Aorta (tissue), 5 donors: ENCODE measurements at places on chromosomes 1 and 21. TPM values are rescaled to one million over a fixed set of nuclear protein-coding genes. Genes with fewer than 3 reads are reported as not detected.

The SERINC2 gene
- total RNA-seq: 2.5 TPM

The CORT gene
- 0.33 TPM for total RNA-seq

The PIGR gene
- total RNA-seq: 0.84 TPM

The LCE1E gene
- total RNA-seq: not detected

The CD1E gene
- total RNA-seq: not detected

The OXCT2 gene
- 1.3 TPM for total RNA-seq

The S100A10 gene
- 386 TPM for total RNA-seq

DNA sequence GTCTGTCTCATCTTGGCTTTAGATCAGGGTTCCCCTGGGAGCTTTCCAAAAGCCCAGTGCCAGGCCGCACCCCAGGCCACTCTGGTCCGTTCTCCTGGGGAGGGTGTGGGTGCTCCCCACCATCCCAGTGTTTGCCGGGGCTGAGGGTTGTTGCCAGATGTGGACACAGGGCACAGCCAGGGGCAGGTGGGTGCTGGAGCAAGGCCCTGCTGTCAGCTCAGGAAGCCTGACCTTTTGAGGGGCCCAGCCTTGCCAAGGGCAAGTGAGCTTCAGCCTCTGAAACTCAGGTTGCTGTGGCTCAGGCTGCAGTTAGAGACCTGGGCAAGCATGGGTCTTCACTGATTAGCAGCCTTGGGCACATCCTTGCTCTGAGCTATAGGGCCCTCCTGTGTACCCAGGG is 22.8 kb upstream of the ZBTB21 start:
- H3K27ac ChIP-seq: no peak overlapping the region
- H3K4me1 ChIP-seq: no peaks in the 10 kb centered on the region
- no peaks in the 10 kb centered on the region for H3K36me3 ChIP-seq
- no peak overlapping the region for H3K4me3 ChIP-seq
- DNase-seq: peak; percentile 61
- H3K27me3 ChIP-seq: no peaks in the 10 kb centered on the region

DNA sequence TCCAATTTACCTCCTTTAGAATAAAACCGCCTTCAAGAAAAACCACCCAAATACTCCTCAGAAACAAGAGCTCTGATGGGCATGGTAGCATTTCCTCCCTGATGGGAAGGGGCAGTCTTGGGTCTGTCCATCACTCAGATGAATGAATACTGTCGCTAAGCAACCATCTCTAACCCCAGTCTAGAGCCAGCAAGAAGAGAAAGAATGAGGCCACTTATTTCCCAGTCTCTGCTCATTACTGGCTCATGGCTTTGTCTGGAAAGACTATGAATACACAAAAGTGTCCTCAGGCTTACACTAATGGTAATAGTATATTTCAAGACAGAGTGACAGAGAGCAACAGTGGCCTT is 51.0 kb upstream of the F3 start:
- no peak overlapping the region for H3K27ac ChIP-seq
- no peak overlapping the region for H3K4me3 ChIP-seq
- H3K36me3 ChIP-seq: no peaks in the 10 kb centered on the region

- peak; percentile 91 for DNase-seq
- H3K4me1 ChIP-seq: peaks cover 2% of the 10 kb centered on the region
- H3K36me3 ChIP-seq: no peaks in the 10 kb centered on the region
- no peaks in the 10 kb centered on the region for H3K27me3 ChIP-seq
- peak overlapping the region; percentile 93 for H3K27ac ChIP-seq
Measured at GRCh38 chr1:31955917-31956736, 18.0 kb upstream of the PTP4A2 start.

DNA sequence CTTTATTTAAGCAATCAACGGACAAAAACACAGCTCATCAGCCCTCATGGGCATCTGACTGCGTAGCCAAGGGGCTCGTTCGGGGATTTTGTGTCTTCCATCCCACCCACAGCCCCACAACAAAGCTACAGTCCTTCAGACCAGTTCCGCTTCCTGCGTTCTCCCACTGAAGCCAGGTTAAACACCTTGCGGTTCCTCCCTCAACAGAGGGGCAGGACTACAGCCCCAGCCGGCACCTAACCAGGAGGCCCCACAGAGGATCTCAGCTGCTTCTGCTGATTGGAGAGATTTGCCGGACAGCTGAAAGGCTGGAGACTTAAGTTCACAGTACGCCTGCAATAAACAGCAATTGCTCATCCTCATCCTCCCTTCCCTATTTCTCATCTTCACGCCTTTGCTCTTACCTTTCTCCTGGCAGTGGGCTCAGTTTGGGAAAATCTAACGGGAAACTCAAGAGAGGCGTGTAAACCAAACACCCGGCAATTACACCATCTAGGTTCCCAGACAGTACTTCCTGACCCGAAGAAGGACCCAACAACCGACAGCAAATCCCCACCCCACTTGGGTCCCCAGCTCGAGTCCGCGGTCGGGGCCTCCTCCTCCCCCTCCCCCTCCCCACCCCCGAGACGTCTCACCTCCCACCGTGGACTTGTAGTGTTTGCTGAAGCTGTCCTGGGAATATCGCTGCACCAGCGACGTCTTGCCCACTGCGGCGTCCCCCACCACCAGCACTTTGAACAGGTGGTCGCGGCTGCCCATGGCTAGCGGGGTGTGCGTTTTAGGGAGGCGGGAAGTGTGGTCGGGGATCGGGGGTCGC is 876 bp downstream of the RAB29 start:
- peak overlapping the region; percentile 76 for H3K4me3 ChIP-seq
- H3K27me3 ChIP-seq: no peaks in the 10 kb centered on the region
- H3K36me3 ChIP-seq: no peaks in the 10 kb centered on the region
- DNase-seq: peak; percentile 60
- no peak overlapping the region for H3K27ac ChIP-seq
- no peaks in the 10 kb centered on the region for H3K4me1 ChIP-seq

- peaks cover 2% of the 10 kb centered on the region for H3K36me3 ChIP-seq
- H3K4me1 ChIP-seq: peaks cover 6% of the 10 kb centered on the region
- H3K27me3 ChIP-seq: no peaks in the 10 kb centered on the region
Measured at GRCh38 chr1:91693557-91693956, 192.4 kb downstream of the TGFBR3 start.

- H3K4me1 ChIP-seq: no peaks in the 10 kb centered on the region
- H3K4me3 ChIP-seq: no peak overlapping the region
- no peak overlapping the region for H3K27ac ChIP-seq
- H3K27me3 ChIP-seq: no peaks in the 10 kb centered on the region
- no peak for DNase-seq
Measured at GRCh38 chr1:53140451-53140850, 2.0 kb downstream of the SLC1A7 start.

DNA sequence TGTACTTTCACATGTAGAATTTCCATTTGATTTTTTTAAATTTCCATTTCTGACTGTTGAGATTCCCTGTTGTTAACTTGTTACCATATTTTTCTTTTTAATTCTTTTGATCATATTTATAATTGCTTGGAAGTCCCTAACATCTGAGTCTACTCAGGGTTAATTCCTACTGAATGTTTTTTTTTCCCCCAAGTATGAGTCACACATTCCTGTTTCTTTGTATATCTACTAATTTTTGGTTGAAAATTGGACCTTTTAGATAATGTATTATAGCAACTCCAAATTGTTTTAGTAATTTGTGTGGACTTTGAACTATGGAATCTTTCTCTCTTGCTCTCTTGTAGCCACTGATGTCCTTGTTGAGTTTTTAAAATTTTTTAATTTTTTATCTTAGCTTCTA is 54.6 kb downstream of the STXBP3 start:
- H3K4me1 ChIP-seq: no peaks in the 10 kb centered on the region
- peaks cover 5% of the 10 kb centered on the region for H3K36me3 ChIP-seq
- no peaks in the 10 kb centered on the region for H3K27me3 ChIP-seq
- no peak for DNase-seq
- H3K4me3 ChIP-seq: no peak overlapping the region

- H3K27me3 ChIP-seq: no peaks in the 10 kb centered on the region
- DNase-seq: no peak
- no peak overlapping the region for H3K4me3 ChIP-seq
- no peaks in the 10 kb centered on the region for H3K4me1 ChIP-seq
- no peaks in the 10 kb centered on the region for H3K36me3 ChIP-seq
- H3K27ac ChIP-seq: no peak overlapping the region
Measured at GRCh38 chr1:94873520-94874351, 53.2 kb downstream of the CNN3 start.

- no peaks in the 10 kb centered on the region for H3K4me1 ChIP-seq
- H3K27me3 ChIP-seq: peaks cover 2% of the 10 kb centered on the region
- no peak overlapping the region for H3K4me3 ChIP-seq
- no peaks in the 10 kb centered on the region for H3K36me3 ChIP-seq
- no peak overlapping the region for H3K27ac ChIP-seq
- no peak for DNase-seq
Measured at GRCh38 chr1:216606047-216606637, 117.1 kb downstream of the ESRRG start.

GRCh38 chr1:203101813-203102634 is 16.2 kb upstream of the MYOG start:
- H3K4me3 ChIP-seq: no peak overlapping the region
- H3K36me3 ChIP-seq: no peaks in the 10 kb centered on the region
- DNase-seq: no peak
- no peaks in the 10 kb centered on the region for H3K4me1 ChIP-seq
- H3K27me3 ChIP-seq: no peaks in the 10 kb centered on the region
- H3K27ac ChIP-seq: no peak overlapping the region

DNA sequence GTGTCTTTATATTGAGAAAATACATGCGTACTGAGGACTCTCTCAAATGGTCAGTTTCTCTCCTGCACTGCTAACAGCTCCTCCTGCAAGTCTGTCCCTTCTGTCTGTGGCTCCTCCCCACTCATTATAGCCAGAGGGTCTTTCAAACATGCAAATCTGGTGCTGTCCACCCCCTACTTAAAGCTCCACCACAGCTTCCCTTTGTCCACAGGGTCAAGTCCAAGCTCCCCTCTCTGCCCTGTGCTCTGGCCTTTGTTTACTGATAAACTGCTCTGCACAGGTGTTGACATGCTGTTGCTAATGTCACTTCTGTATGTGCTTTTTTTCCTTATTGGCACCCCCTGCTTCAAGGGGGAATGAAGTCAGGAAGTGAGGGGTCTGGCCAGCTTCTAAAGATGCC is 47.7 kb upstream of the GPR37L1 start:
- no peaks in the 10 kb centered on the region for H3K36me3 ChIP-seq
- no peaks in the 10 kb centered on the region for H3K4me1 ChIP-seq
- H3K27ac ChIP-seq: no peak overlapping the region
